Activated CD8-positive, alpha-beta memory T cell treated with anti-CD3 and anti-CD28 coated beads, Interleukin-2, amount 10 ng/mL, durations not matched to agents 7 days and 5 days (primary cell): ENCODE measurements at places on chromosomes 12 and 14.

DNA sequence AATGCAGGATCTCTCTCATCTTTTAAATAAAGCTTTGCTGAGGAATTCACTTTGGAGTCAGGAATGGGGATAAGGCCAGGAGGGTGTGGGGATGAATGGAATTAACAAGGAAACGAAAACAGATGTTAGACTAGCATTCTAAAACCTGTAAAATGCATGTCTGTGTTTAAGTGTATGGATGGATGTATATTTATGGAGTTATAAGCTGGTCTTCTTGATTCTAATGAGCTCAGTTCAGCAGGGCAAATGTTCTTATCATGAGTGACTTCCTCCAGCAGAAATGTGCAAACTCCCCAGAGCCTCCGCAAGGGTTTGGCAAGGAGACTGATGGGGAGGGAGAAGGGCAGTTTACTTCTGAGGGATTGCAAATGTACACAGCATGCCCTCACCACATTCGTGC is 149.1 kb downstream of the NTF3 start:
- no peak for DNase-seq

DNA sequence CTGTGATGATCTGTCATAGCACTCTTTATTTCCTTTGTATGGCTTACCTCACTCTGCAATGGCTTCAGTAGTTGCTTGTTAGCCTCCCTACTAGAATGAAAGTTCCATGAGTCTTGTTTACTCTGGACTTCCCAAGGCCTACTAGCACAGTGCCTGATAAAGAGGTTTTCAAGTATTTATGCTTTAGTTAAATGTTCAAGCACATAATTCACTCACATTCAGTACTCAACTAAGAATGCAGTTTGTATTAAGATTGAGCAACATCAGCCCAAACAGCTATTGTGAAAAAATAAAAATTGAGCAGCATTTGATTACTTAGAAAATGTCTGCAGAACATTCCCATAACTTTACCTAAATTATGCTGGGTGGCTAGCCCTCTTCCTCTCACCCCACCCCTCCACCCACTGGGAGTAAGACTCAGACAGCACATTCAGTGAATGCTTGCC is 158.9 kb upstream of the AMIGO2 start:
- DNase-seq, result no peak

DNA sequence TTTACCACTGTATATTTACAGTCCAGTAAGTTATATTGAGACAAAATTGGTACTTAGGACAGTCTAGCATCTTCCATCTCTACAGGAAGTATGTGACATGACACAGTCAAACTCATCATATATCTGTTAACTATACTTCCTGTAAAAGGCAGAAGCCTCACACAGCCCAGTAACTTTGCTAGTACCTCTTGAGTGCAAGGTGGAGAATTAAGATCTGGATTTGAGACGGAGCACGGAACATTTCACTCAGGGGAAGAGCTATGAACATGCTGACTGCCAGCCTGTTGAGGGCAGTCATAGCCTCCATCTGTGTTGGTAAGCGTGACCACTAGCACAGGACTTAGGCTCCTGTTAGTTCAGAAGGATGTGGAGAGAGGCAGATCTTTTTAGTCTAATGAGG is 333.7 kb upstream of the OR4E1 start:
- DNase-seq, result no peak

- DNase-seq, result no peak
Measured at GRCh38 chr12:57551637-57552305, 1.9 kb downstream of the KIF5A start.
